IMR-90 (cell line): ENCODE measurements at places on chromosomes 16 and 17. TPM values are rescaled to one million over a fixed set of nuclear protein-coding genes. Genes with fewer than 3 reads are reported as not detected.

DNA sequence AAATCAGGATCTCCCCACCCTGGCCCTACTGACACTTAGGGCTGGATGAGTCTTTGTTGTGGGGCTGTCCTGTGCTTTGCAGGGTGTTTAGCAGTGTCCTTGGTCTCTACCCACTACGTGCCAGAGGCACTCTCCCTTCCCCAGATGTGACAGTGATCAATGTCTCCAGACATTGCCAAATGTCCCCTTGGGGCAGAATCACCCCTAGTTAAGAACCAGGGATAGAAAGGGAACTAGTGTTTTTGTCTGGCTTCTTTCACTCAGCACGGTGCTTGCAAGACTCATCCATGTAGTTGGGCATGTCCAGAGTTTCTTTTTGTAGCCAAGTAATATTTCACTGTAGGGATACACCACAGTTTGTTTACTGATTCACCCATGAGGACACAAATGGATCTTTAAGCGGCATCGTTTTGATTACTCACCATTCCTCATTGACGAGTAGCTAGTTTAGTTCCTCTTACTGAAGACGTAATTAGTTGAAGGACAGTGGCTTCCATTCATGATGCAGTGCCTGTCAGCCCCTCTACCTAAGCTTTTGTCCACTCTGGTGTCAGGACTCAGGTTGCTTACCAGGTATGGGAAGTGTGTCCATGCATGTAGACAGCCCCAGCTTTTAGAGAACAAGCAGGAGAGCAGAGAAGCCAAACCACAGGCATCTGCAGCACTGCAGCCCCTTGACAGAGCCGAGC lies 26.0 kb upstream of the ITGB4 start:
- DNase-seq: peak; percentile 48

DNA sequence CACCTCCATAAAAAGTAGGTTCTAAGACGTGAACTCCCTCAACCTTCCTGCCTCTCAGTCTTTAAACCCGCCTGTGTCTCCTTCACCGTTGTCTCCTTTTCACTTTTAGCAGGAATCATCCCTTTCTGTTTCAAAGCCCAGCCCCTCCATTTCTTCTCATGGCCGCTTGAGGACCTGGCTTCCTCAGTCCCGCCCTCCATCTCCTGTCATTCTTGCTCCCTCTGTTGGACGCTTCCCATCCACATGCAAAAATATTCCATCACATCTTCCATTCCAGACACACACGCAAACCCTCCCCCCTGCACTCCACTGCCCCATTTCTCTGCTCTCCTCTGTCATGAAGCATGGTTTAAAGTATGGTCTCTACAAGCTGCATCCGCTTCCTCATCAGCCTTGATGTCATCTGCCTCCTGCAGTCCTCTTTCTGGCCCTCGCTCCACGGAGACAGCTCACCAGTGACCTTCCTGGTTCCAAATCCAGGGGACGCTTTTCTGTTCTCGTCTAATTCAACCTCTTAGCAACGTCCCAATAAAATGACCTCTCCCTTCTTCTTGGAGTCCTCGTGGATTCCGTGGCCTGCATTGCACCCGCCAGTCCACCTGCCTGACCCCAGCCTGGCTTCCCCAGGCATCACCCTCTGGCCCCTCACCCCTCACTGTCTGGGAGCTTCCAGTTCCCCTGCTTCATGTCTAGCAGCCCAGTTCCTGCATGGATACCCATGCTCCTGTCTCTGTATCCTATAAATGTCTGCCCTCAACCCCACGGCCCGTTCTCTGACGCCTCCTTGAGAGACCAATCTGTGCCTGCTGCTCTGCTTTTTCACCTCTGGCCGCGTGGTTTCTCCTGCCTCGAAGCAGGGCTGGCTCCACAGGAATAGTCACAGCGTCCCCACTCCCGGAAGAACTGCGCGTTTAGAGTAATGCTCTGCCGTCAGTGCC lies 26.2 kb downstream of the ANKRD40 start:
- DNase-seq: peak; percentile 82

GRCh38 chr17:45292696-45293412 lies 24.0 kb downstream of the MAP3K14 start:
- no peak for DNase-seq

GRCh38 chr16:26961459-26961858 lies 105.3 kb upstream of the C16orf82 start:
- no peak for DNase-seq

ITGAL gene
- total RNA-seq: not detected in 2 replicates

RMI2 gene
- total RNA-seq: 3.2 and 5.8 TPM in 2 replicates

DNA sequence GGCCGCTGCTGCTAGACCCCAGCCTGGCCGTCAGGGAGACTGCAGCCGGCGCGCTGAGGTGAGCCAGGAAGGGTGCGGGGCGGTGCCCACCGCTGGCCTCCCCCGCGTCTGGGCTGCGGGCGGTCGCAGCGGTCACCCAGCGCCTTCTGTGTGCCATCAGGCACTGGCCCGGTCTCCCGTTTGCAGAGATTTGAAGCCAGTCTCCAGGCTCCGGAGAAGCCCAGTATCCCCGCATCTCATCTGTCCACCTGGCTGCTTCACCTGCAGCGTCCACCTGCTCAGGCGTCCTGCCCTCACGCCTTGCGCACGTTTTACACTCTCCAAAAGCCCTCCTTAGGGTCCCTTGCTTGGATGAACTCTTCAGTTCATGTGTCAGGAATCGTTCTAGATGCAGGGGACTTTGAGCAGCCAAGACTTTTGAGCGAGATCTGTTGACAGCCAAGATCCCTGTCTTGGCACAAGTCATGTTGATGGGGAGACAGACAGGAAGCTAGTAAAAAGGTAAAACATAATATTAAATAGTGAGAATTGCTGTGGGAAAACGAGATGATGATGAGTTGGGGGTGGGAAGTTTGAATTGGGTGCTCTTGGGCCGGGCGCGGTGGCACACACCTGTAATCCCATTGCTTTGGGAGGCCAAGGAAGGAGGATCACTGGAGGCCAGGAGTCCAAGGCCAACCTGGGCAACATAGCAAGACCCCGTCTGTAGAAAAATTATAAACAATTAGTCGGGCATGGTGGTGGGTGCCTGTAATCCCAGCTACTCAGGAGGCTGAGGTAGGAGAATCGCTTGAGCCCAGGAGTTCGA lies 916 bp downstream of the HEATR3 start:
- no peak for DNase-seq

SLC52A1 gene
- total RNA-seq: not detected in 2 replicates

GRCh38 chr16:13110124-13110796 lies 208.9 kb downstream of the SHISA9 start:
- DNase-seq: no peak

GRCh38 chr17:30219833-30220232 lies 15.7 kb downstream of the SLC6A4 start:
- no peak for DNase-seq
